ENCODE measurements at places on chromosomes 5 and 9. TPM values are rescaled to one million over a fixed set of nuclear protein-coding genes. Genes with fewer than 3 reads are reported as not detected.

The SLC45A2 gene
- total RNA-seq, result not detected

The FAM170A gene
- not detected for total RNA-seq

The ADCY2 gene
- 3.8 TPM for total RNA-seq

The POC5 gene
- total RNA-seq, result 47.6 TPM

The LCNL1 gene
- total RNA-seq, result under 0.01 TPM

The PRRX2 gene
- 5.5 TPM for total RNA-seq

The ARHGEF37 gene
- 10.4 TPM for total RNA-seq

The PCDHB10 gene
- 2.6 TPM for total RNA-seq

The MARVELD2 gene
- total RNA-seq, result 0.70 TPM

The SLC1A1 gene
- 6.8 TPM for total RNA-seq

The TMEM215 gene
- not detected for total RNA-seq

DNA sequence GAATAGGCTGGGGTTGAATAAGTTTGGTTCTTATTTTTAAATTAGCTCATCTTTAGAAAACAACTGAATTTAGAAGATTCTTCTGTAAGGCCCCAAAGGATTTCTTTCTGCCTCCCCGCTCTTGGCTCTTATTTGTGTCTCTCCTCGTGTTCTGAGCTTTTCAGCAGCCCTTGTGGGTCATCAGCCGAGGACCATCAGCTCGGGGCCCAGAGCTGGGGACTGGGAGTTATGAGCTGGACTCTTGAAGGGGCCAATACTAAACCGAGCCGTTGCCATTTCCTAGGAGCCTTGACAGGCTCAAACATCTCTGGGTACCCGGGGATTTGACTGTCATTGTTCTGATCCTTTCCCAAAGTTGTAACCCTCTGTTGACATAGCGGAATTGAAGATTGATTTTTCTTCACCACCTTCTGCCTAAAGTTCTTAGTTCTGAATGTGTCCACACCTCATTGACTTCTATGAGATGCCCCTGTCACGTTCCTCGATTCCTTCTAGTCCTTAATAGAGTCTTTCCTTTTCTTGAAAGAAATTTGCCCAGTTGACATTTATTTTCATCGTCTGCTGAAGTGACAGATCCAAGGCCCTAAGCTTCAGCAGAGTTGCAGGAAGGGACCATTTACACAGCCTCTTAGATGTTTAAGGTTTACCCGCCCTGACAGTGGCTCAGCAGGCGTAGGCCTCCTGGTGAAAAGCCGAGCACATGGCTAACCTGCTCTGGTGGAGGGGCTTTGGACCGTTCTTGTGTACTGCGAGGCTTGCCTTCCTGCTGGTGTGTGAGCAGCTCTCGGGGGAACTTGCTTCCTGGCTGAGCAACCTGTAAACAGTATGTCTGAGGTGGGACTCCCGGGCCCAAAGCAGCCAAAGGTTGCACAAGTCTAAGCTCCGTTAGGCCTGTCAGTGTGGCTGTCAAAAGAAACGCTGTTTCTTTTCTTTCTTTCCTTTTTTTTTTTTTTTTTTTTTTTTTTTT lies 24.0 kb downstream of the ABL1 start:
- no peak for DNase-seq

DNA sequence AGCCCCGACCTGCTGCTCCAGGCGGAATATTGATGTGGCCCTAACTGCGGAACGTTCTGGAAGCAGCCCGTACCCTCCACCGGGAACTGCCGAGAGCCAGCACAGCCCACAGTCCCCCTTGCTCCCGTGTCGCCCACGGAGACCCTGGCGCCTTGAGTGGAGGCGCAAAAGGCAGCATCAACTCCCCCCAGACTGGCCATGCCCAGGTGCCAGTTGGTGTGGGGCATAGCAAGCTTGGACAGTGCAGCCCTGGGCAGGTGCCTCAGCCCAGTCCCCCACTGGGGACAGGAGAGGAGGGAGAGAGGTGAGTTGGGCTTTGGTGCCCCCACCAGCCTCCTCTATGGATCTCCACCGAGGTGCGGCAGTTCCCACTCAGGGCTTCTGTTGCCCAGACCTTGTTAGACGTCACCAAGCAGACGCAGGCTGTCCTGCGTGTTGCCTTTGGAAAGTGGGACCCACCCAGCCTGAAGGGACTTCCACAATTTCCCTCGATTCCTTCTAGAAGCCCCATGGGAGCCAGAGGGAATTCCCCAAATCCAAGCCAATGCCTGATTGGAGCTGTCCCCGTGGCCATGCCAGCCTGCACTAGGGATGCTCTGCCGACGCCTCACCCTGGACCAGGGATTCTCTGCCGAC lies 19.8 kb upstream of the NRARP start:
- DNase-seq, result no peak

GRCh38 chr9:86705490-86705889 lies 241.8 kb downstream of the GAS1 start:
- no peak for DNase-seq

- DNase-seq, result no peak
Measured at GRCh38 chr5:116668390-116668789, 93.8 kb upstream of the SEMA6A start.

DNA sequence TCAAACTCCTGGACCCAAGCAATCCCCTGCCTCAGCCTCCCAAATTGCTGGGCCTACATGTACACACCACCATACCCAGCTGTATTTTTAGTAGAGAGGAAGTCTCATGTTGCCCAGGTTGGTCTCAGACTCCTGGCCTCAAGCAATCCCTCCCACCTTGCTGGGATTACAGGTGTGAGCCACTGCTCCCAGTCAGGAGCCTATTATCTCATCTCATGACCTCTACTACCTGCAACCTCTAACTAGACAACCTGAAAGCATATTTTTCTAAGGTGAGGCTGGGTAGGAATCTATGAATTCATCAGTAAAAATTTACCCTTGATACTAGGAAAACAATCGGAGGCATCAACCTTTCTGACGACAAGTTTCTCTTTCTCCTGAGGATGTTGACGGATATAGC lies 10.0 kb downstream of the FAM13B start:
- no peak for DNase-seq

DNA sequence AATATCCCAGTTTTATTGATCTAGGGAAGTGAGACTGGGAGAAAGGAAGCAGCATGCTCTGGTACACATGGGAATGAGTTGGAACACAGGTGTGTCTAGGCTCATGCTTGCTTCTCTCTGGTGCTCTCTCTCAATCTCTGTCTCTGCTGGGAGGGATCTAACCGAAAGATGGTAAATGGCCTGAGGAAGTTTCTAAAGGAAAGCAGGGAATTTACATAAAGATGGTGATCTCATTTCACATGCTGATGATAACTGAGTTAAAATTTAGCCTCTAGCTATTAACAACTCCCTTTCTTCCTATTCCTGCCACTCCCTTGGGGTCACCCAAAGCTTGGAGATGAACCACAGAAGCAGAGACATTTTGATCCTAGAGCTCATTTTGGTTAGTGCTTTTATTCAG lies 436.2 kb downstream of the SH3GL2 start:
- DNase-seq, result no peak

- DNase-seq, result no peak
Measured at GRCh38 chr5:141343242-141343952, at the start of gene PCDHGA3. TSS of gene PCDHGA3 (plus strand) at chr5:141343829. CDS start at chr5:141344034, 205 bp downstream.

- no peak for DNase-seq
Measured at GRCh38 chr5:485946-486491, 38.2 kb downstream of the SLC9A3 start.

DNA sequence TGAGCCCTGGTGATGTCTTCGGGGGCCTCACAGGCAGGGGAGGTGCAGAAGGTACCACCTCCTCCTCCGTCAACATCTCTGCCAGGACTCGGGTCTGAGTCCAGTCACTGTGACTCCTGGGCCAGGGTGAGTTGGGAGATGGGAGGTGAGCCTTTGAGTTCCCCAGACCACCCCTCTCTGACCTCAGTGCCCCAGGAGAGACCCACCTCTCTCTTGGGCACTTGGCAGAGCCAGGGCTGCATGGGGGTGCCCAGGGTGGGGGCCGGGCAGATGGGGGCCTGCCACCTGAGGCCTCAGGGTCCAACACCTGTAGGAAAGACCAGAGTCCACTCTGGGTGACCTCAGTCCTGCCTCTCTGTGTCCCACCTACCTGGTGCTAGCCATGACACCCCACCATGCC lies 6.8 kb downstream of the KIF12 start:
- no peak for DNase-seq

DNA sequence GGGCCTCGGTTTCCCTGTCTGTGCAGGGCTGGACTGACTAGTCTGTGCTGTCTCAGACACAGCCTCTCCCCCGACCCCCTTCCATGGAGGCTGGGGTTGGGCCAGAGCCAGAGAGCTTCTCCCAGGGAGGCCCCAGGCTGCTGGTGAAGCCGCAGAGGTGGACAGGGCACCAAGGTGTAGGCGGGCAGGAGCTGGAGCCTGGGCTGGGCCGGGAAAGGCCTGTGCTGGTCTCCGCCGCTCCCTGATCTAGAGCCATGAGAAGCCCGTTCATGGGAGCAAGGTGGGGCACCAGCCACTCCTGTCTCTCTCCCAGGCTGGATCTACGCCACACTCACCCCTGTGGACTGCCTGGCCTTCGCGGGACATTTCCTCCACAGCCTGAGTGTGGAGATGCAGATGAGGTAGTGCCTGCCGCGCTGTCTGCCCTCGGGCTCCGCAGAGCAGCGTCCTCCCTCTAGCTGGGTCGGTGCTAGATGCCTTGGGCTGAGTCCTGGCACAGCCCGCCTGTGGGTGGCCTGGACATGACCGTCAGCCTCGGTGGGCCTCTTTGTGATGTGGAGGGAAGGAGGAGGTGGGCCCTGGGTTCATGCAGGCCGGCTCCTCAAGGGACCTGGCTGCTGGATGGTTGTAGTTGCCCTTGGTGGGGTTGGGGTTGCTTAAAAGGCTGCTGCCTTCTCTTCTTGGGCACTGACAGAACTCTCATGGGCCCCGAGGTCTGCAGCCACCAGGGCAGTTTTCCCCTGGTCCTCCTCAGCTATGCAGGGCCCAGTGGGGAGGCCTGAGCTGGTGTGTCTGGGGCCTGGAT lies 79.4 kb downstream of the PHF2 start:
- DNase-seq, result no peak

- DNase-seq, result no peak
Measured at GRCh38 chr9:123251741-123252140, 16.6 kb downstream of the STRBP start.

DNA sequence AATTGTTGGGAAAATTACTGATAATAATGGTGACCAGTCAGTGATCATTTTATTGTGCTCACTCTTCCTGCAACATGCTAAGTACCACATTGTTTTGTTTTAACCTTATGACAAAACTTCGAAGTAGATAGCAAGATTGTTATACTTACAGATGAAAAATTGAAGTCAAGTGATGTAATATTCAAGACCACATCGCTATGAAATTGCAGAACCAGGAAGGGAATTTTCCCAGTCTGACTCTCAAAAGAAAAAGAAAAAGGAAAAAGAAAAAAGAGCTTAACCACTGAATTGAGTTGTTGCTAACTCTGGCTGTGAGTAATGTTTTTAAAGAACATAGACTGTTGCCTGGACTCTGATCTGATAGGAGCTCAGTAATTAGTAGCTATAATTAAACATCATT lies 170.6 kb upstream of the HAPLN1 start:
- no peak for DNase-seq

- DNase-seq, result no peak
Measured at GRCh38 chr5:52956915-52957747, 32.0 kb upstream of the ITGA2 start.

DNA sequence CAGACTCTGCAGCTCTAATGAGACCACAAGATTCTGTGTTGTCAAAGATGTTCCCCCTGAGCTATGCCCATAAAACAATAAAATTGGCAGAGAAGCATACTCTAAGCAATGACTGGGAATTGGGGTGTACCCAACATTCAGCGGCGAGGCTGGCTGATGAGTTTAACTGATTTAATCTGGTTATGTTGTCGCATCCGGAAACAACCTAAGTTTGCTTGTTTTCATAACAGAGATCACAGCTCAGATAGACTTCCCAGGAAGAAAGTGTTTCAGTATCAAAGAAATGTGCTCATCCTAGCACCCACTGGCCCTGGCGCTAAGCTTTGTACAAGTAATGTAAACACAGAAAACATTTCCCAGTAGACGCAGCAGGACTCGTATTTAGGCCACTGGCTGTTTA lies 7.4 kb downstream of the SEMA5A start:
- no peak for DNase-seq

DNA sequence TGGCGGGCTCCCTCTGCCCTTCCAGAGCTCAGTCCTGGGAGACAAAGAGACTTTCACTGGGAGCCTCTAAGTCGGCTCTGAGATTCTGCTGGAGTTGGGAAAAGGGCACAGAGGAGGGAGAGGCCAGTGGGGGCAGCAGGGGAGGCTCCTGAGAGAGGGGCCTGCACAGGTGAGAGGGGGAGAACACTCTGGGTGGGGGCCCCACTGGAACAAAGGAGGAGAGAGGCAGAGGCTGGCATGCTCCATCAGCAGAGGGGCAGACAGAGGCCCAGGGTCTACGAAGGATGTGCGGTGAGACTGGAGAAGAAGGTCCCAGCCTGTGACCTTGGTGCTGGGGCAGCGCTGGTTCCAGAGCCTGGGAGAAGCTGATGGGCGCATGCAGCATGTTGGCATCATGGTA lies 8.9 kb downstream of the TCF7 start:
- no peak for DNase-seq

DNA sequence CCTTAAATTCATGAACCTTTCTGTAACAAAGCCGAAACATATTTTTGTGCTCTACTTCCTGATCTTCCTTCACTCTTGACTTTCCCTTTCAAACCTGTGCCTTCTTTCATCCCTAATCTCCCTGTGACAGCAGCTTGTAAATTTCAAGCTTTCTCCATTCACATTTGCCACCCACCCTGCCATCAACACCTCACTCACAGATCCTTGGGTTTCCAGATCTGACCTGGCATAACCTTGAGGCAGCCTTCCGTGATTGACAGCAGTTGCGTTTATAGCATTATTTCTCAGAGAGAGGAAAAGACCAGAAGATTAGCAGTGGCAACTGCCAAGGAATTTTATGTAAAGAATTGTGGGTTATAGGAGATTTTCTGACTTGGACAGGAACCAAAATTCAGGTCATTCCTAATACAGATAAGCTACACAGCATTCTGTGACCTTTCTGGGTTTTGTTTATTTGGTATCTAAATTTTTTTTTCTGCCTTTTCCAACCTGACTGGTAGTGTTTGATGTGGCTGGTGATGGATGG lies 260.0 kb downstream of the NR2F1-AS1 start:
- no peak for DNase-seq

- DNase-seq, result no peak
Measured at GRCh38 chr9:116767219-116767618, 80.1 kb downstream of the TRIM32 start.

GRCh38 chr5:14261235-14261634 lies 118.1 kb downstream of the TRIO start:
- no peak for DNase-seq

DNA sequence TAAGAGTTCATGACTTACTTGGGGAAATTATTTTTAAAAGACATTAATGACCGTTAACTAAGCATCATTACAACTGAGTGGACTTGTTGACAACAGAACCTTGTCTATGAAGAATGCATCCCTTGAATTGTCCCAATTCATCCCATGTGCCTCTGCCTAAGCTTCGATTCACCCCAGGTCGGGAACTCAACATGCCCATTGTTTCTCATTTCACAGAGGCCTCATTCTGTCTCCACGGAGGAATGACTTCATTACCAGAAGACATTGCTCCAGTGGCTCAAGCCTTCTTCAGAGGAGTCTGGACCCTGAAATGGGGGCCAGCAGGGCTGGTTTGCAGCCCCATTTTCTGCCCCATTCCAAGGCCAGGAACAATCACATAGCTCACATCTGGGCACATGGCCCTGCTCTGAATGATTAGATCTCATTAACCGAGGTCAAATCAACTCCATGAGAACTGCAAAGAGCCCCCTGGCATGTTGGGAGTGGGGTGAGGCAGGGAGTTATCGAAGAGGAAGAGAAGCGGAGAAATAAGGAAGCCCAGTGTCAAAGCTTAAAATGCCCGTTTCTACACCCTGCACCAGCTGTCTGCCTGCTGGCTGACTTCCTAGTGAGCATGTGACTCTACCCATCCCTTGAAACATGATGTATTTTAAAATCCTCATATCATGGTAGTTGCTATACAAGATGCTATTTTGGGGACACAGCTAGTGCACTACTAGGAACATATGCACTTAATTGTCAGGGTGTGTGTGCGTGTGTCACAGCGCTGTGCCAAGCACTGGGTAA lies 137.3 kb downstream of the LHFPL2 start:
- no peak for DNase-seq
